ENCODE measurements at places on chromosomes 16 and 17.

DNA sequence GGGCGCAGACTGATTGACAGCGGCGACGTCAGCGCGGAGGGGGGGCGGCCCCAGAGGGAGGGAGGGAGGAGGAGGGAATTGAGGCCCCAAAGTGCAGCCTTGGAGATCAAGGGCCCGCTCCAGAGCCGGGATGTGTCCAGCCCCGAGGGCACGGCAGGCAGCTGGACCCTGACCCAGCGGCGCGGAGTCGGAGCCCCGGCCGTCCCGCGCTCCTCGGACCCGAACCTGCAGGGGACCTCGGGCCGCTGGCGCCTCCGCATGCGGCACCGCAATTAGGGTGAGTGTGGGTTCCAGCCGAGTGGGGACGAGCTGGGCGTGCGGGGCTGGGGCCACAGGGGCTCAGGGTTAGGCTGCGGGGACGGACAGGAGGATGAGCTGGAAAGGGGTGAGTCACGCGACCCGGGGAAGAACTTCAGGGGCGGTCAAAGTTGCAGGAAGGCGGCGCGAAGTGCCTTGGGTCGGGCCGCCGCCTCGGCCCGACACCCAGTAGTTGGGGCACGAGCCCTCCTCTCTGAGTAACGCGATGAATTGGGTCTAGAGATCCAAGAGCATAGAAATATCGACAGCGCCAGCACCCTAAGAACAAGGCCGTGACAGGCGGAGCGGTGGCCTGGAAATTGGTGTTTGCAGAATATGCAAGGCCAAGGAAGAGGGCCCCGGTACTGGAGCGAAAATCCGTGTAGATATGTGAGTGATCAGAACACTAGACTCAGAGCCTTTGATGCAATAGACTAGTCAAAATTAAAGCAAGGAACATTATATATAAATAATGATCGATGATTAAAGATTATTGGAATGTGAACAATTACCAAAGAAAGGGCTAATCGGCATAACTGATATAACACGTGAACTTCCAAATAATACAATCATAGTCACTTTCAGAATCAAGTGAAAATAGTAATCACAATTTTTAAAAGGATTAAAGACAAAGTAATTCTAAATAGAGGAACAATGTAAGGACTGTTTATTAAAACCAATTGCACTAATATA lies at the start of gene TBX4:
Gene TBX4, plus strand, starts transcription at position 122 of the 990 bp plus-strand sequence. CDS start 4,069 bp downstream, outside the sequence.
- DNase-seq = peak; percentile 48

DNA sequence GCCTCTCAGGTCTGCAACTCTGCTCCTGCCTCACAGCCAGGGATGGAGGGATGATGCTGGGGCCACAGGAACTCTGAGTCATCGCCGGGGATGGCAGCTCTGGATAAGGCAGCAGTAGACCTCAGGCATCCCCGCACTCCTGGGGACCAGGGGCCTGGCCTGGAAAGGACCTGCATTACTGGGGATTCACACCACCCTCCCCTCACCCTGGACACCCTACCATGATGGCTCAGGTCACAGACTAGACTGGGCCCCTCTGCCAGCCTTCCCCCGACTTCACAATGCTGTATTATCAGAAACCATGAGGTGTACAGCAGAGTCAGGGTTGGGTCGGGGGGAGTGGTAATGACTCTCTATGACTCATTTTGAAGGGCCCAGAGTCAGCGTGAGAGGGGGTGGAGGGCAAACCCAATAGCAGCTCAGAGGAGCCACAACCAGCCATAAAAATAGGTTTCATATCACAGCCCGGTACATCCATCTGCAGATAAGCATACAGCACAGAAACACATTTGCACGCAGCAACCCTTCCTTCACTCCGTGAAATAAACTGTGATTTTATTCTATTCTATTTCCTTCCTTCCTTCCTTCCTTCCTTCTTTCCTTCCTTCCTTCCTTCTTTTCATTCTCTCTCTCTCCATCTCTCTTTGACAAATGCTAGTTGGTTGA lies 28.8 kb downstream of the DYNLRB2 start:
- DNase-seq = peak; percentile 12

DNA sequence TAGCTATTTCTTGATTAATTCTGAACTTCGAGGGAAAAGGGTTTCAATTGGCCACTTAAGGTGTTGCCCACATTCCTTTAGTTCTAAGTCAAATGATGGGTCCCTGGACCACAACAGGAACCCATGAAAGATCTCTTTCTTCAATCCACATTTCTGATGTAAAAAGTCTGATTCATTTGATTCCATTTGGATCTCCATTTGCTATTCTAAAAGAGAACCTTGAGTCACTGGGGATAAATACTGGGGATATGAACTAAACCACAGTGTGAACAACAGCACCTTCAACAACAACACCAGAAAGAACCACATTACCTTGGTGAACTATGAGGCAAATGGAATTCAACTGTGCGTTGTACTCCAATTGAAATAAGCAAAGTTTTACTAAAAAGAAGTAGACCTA lies 108.9 kb upstream of the IRX5 start:
- no peak for DNase-seq

DNA sequence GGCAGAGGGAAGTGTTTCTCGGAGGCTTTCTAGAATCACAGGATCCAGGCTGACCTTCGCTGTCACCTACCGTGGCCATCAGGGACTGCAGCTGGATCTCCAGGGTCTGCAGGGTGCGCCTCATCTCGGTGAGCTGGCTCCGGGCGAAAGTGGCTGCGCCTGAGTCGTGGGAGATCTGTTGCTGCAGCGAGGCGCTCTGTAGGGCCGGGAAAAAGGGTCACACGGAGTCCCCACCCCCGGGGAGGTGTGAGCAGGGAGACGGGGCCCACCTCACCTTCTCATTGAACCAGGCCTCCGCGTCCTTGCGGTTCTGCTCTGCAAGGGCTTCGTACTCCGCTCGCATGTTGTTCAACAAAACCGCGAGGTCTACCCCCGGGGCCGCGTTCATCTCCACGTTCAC lies 2.9 kb downstream of the KRT28 start:
- no peak for DNase-seq

GRCh38 chr17:64028874-64029464 lies 8.5 kb upstream of the ICAM2 start:
- DNase-seq = peak; percentile 76

- no peak for DNase-seq
Measured at GRCh38 chr17:8754890-8755289, 3.5 kb downstream of the SPDYE4 start.
